Panc1 (cell line): ENCODE measurements at places on chromosomes 6 and 20.

- DNase-seq = no peak
These were observed 561.3 kb upstream of the JAG1 start for GRCh38 chr20:11235058-11235457.

- no peak for DNase-seq
These were observed 149.2 kb upstream of the SHLD1 start for GRCh38 chr20:5600982-5601381.

GRCh38 chr6:14722001-14722562 lies 523.8 kb upstream of the JARID2 start:
- no peak for DNase-seq

- DNase-seq = no peak
These were observed 42.4 kb downstream of the HAO1 start for GRCh38 chr20:7897781-7898364.

- DNase-seq = no peak
These were observed 704 bp upstream of the FAM210B start for GRCh38 chr20:56358070-56358469.

GRCh38 chr20:63837479-63837878 lies 6.4 kb upstream of the ZBTB46 start:
- DNase-seq = no peak

- no peak for DNase-seq
These were observed 199.3 kb downstream of the LRFN2 start for GRCh38 chr6:40387871-40388264.

- no peak for DNase-seq
These were observed 2.2 kb upstream of the COL11A2 start for GRCh38 chr6:33194431-33194979.

DNA sequence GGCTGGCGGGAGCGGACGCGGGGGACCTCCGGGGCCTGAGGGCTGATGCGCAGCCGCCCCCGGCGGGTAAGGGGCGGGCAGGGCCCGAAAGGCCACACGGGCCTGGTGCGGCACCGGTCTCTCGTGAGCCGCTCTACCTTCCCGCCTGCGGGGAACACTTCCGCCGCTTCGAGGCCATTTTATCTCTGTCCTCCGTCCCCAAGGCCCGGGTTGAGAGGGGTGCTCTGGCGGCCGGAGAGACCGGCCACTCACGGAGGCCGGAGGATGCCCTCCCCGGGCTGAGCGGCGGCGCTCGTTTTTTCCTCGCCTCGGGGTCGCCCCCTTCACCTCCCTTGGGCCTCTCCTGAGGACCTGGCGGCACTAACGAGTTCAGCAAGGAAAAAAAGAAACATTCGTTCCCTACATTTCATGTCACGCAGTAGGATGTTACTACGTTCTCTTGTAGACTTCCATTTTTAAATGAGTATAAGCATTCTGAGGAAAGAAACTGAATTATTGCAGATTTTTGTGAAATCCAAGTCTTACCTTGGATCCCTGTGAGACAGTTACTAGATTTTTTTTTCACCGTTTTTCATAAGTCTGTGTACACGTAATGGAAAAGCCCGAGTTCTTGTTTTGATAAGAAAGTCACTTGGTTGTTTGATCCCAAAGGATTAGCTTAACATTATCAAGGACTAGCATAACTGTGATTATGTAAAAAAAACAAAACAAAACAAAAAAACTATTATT lies 575 bp downstream of the WTAP start:
- DNase-seq = no peak

DNA sequence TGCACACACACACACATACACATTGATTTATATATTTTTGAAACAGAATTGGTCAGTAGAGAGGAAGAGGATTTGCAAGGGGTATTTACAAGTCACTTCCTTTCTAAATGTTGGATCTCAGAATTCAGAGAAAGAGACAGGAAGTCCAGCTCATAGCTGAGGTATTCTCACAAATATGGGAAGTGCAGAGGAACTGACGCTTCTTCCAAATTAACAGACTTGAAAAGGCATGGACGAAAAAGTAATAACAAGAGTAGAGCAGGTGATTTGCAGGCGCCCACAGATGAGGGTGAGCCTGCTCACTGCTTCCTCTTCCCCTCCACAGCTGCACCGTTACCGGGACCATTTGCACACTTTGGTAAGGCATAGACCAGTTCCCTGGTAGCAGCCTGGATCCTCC lies 246.4 kb downstream of the PHACTR1 start:
- DNase-seq = no peak

DNA sequence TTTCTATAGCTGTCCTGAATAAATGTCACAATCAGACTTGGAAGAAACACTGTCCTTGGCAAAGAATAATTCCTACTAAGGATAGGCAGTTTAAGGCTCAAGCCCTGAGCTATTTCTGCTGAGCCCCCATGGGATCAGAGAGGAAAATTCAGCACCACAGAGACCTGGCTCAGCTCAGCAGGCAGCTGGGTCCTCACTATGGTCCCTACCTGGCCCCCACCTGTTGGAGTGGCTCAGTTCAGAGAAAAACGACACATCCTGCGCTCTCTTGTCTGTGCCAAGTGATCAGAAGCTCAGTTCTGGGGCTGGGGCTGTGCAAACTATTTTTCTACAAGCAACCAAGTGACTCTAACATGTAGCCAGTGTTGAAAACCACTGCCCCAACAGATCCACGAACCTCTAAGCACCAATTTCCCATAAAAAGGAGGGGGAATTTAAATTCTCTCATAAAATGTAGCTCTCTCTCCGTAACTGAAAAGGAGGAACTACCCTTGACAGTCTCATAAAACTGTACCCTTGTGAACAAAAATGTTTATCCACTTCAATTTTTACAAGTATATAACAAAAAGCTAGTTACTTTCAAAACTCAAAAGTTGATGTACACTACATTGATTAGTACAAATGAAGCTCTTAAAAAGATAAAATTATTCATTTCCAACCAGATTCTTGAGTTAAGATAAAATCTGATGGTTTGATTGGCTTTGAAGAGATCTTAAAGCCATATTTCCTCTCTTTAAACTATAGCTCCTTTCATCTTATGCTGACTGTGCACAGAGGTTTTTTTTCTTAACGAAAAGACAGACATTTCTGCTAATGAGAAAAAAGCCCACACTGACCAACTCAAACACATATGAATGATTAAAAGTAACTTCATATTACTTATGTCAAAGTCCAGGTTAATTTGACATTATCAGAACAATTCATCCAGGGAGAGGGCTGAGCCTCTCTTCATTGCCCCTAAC lies 52.0 kb downstream of the KIF13A start:
- DNase-seq = no peak

- DNase-seq = no peak
These were observed 158.4 kb downstream of the IBTK start for GRCh38 chr6:82088978-82089771.

DNA sequence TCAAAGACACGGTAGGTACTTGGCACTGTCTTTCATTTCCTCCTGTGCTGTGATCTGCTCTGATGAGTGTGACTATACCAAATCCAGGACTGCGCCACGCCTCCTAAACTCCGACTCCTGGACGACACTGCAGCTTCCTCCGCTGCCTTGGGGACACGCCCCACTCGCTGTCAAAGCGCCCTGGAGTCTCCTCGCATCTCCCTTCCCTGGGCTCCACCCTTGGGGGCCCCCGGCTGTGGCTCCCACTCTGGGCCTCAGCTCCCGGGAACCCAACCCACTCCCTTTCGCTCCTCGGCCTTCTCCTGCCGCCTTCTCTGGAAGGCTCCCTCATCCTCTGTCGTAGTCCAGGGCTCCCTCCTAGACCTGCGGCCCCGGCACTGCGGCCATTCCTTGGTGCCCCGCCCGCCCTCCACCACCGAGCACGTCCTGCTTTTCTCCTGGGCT lies 61.2 kb downstream of the RSPH3 start:
- DNase-seq = no peak

DNA sequence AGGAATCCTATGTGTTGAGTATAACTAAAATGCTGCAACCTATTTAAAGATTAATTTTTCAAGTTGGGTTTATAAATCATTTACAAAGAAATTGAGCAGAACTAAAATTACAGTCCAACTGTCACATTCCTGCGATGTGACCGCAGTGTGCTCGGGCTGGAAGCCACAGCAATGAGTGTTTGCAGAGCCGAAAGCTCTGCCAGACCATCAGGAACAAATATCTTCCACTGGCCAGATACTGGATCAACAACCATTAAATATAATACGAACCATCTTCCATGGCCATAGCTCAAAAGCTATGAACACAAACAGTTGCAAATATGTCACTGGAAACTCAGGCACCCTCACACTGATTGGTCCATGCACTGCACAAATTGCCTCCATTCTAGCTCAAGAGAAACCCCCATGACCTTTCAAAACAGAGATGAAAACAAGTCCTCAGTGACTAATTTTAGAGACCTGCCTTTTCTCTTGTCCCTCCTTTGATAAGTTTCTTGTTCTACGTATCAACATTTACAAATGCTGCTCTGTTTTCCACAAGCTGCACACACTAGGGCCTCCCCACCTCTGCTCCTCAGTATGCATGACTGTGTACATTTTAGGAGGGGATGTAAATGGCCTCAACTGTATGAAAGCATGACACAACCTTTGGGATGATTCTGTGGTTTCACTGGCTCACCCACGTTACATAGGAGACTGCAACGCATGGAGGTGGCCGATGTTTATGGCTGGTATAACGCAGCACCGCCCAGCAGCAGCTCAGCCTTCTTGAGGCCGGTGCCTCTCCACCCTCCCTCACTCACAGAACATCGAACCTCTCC lies 171.7 kb downstream of the WDR27 start:
- no peak for DNase-seq

DNA sequence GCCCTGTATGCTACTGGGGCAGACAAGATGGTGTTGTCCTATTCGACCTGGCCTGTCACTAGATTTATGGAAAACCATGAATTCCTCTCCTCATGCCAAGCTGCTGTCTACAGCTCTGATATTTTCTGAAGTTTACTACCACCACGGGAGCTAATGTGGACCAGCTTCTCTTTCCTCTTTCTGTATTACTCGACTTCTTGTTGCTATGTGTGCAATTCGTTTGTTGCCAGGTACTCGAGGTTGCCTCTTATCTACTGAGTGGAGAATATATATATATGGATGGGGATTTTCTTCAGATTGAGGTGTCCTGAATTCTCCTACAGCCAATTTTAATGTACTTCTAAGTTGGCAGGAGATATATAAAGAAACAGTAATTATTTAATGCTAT lies 34.7 kb downstream of the MAN1A1 start:
- no peak for DNase-seq

GRCh38 chr20:2473516-2473915 lies 2.9 kb upstream of the SNRPB start:
- DNase-seq = no peak

DNA sequence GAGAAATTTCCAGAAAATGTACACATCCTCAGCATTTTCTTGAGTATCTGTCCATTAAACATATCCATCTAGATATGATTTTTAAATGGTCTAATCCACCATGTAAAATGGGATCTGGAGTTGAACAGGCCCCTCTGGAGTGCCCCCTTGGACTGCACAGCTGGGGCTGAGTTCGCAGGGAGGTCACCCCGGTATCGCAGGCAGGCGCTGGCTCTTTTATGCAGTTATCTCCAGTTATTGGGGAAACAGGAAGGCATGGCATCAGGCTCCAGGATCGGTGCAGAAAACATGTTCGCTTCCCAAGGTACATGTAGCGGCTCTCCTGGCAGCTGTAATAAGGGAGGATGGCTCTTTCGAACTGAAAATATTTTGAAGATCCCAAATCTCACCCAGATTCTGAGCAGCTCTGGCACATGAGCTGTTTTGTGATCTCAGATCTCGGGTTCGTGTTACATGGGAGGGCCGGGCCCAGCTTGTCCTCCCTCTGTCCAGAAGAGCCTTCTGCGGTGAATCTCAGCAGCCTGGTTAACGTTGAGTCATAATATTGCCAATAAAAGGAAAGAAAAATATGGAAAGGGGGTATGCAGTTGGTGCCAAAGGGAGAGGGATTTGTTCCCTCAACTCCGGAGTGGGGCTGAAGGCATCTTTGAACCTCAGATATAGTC lies 167.7 kb downstream of the EYA2 start:
- DNase-seq = no peak

DNA sequence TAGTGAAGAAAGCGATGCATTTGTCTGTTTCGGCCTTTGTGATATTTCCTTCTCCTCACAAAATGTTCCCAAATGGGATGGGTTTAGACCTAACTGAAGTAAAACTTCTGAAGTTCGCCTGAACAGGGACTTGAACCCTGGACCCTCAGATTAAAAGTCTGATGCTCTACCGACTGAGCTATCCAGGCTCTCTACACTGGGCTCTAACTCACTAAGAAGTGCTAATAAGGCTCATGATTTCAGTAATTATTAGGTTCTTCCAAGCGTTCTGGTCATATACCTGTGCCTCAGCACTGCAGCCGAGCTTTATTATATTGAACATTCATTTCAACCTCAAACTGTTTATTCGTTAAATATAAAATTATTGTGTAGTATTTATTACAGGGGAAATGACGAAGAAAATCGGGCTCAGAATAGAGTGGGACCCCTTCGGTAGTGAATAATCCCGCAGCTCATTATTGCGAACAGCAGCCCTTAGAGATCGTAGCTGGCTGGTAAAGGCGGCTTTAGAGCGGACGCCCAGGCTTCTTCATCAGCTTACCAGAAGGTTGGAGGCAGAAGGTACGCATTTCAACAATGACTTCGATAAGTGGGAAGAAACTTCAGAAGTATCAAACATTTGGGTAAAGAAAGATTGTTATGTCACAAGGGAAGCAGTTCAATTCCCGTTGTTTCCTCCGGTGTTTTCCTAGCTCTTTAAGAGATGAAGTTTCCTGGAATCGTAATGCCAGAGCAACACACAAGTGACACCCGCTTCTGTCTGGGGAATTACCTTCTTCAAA lies 119.0 kb upstream of the ZNF184 start:
- peak; percentile 89 for DNase-seq

DNA sequence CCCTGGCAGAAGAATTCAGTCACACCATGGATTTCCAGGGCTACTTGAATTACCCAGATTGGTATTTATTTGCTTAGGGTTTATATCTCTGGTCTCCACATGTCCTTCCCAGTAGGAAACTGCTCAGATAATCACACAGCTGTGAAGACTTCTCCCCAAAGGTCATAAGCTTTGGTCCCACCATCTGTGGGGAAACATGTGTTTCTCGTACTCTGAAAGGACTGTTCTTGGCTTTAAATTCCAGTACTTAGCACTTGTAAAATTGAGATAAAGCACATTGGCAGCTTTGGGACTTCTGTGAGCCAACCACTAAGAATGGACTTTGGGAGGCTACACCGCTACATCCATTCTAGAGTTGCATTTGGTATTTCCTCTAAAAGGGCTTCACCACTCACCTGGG lies 205.3 kb upstream of the FOXA2 start:
- DNase-seq = no peak

DNA sequence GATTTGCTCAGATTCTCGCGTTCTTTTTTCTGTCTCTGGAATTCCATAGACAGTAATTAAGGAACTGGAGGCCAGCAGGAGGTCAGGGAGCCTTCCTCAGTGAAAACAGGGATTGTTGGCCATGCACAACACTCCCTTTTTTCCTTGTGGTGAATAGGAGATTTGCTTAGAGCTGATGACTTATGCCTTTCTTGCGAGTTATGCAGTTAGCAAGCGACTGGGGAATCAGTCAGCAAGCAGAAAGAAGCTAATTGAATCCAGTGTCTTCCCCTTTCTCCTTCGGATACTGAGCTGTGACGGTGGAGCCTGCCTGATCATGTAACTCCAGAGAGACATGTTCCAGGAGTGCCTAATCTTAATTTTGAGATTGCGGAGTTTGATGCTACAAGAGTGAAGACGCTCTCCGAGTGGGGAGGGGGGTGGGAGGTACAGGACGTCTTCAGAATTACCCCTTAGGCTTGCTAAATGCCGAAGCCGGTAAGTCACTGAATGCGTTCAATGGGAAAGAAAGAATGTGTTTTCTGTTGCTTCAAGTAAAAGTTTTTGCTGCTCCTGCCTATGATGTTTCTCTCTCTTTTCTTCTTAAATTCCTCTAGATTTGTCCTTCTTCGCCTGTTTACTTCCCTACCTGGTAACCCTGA lies 165.9 kb downstream of the SASH1 start:
- DNase-seq = no peak
